ENCODE measurements at places on chromosomes 6 and 20.

DNA sequence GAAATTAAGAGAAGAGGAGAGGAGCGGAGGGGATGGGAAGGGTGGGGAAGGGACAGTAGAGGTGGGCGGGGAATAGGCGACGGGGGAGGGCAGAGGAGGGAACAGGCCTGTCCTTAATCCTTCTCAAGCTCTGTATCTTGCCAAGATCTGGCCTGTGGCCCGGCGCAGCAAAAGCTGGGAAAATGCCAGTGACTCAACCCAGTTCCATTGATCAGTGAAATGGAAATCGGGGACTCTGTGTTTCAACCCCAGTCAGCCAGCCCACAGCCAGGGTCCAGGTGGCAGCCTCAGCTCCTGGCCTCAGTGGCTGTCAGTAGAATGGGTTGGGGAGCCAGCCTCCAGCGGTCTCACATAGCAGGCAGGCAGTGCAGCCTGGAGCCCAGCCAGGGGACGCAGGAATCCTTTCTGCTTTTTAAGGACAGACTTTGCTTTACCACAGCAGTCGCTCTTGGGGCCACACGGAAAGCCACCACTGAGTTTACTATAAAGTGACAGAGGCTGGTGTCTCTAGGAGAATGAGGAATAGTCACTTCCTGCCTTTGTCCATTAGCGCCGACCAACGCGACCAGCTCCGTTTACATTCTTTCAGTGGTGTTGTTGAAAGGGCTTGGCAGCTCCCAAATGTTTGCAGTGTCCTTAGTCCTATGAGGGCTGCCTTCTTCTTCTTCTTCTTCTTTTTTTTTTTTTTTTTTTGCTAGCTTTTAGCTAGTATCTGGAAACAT, 128.0 kb downstream of the RIN2 start:
- DNase-seq = no peak

- no peak for DNase-seq
Measured at GRCh38 chr20:5061213-5061612, 58.5 kb downstream of the PCNA start.

DNA sequence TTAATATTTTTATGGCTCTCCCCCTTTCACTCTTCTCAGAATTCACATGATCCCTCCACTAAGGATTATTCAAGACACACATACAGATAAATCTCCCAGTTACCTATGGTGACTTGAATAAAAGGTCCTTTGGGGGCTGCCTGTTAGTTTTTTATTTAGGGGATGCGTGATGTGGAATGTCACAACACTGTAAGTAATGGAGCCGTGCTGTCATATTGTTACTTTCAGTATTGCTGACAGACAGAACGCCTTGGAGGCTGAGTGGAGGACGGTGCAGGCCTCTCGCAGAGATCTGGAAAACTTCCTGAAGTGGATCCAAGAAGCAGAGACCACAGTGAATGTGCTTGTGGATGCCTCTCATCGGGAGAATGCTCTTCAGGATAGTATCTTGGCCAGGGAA, 291.7 kb downstream of the UTRN start:
- DNase-seq = no peak

- DNase-seq = no peak
Measured at GRCh38 chr6:142444376-142444775, 142.6 kb downstream of the ADGRG6 start.

GRCh38 chr6:41571021-41571780, 25.0 kb downstream of the FOXP4 start:
- DNase-seq = peak; percentile 39

DNA sequence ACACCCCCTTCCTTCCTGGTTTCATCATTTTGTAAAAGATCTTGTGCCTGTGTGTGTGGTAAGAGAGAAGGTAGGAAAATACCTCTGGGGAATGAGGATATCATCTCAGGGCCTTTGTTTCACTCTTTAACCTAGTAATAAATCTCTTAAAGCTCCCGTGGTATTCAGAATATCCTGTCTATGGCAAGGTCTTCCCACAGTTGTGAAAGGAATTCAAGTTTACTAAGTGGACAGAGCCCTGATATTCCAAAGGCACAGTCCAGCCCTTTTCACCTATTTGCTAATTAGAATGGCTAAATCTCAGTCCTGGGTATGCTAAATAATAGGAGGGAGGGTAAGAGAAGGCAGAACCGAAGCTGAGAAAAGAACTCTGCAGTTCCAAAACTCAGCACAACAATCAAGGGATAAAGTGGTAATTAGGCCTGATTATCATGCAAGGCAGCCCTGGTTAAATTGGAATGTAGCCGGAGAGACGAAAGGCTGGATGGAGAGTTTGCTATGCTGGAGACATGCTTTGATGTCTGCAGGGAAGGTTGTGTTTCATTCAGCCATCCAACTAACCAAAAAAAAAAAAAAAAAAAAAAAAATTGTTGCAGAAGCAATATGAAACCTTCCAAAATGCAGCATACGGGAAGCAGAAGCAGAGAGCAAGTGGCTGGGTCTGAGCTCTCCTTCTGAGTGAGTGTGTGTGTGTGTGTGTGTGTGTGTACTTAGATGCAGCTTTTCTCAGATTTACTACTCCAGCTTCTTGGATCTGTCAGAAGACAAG, 28.5 kb upstream of the PIM1 start:
- no peak for DNase-seq

DNA sequence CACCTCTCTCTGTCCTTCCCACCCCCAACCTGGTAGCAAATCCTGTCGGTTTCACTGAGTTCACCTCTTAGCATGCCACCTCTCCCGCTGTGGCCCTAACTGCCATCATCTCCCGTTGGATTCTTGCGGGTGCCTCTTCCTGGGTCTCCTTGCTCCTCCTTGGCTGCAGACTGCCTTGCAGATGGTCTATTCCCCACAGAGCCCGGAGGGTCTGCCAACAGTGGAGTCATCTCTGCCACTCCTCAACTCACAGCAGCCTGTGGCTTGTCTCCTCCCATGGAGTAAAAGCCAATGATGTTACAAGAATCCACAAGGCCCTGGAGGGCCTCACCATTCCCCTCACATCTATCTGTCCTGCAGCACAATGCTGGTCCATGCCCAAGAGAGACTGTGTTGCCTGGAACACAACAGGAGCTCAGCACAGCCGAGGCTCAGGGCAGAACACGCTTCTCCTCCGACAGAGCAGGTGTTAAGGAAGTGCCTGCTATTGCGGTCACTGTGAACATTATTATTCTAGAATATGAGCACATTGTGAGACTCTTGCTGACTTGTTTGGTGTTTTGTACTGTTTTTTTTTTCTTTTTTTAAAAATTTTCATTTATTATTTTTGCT, 241.8 kb upstream of the SULF2 start:
- no peak for DNase-seq
